MM.1S (cell line): ENCODE measurements at places on chromosomes 3 and 15.

DNA sequence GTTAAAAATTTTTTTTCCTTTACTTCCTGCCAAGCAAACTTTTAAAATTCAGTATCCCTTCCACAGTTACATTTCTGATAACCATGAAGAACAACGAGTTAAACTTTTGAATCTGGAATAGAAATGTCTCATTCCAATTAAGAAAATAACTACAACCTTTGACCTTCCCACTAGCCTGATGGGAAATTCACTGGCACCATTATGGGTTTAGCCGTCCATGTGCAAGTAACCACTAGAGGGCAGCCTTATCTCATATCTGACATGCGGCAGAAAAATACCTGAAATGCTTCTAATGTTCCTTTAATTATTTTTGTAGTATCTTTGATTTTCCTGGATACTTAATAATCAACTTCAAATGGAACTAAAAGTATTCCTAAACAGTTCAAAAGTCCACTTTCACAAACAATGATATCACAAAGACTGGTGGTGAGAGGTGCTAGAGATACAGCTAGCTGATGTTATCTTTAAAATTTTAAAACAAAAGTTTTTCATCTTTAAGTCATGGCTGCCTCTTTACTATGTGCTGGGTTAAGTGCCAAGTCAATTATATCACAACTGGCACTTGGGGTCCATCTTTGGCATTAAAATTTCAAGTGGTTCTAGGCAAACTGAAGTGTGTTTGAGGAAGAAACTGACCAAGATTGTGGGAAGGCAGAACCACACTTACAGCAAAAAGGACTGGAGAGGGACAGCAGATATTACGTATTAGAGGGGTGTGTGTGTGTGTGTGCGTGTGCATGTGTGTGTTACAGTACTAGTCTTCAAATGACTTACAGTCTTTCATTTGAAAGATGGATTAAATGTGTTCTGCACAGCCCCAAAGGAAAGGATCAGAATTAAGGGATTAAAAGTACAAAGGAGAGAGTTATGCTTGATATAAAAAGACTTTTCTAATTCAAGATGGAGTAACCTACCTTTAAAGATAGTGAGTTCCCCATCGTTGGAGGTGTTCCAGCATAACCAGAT, 107.1 kb upstream of the ICE2 start:
- peak; percentile 77 for DNase-seq

DNA sequence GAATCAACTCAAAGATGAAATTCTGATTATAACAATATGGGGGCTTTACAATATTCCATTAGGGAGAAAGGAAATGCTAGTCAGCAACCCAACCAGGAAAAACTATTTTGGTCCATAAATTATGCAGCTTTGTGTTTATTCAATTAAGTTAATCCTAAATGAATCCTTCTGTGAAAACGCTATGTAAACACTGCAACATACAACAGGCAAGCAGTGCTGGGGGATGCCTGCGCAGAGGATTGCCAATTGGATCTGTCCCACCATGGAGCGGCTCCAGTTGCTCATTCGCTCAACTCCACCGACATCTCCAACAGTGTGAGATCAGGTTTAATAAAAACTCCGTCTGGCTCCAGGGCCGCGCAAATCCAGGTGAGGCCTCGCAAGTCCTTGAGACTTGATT, 290.5 kb upstream of the VEPH1 start:
- no peak for DNase-seq

DNA sequence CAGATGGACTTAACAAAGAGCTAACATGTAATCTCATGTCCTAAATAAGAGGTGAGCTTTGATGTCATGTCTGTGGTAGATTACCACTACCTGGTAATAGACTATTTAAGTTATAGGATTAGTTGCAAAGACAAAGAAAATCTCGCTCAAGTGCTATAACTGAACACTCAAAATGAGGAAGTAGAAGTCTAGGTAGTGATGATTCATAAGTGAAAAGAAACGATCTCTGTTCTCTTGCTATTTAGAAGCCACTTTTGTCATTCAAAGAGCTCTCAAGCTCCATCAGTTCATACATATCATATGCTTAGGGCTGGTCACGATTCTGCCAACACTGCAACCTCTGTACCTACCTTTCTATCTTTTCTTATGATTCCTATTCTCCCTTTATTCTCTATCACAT, 110.9 kb downstream of the EDEM1 start:
- peak; percentile 40 for DNase-seq

DNA sequence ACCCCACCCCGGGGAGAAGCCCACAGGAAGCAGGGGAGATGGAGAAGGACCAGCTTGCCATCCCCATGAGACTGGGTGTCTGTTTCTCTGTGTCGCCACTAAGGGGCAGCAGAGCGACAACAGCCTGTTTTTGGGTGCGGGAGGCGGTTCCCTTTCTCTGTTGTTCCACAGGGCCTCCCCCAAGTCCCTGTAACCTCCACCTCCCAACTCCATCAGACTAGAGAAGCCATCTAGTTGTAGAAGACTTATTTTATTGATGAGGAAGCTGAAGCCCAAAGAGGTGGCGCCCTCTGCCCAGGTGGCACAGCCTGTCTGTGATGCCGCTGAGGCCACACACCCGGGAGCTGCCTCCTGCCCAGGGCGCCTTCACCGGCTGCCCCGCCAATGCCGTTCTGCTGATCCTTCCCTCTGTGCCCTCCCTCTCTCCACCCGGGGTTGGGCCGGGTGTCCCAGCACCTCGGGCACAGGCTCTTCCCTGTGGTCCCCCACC, 3.9 kb upstream of the CCDC9B start:
- peak; percentile 60 for DNase-seq

GRCh38 chr3:87771337-87772192, 287.2 kb downstream of the CGGBP1 start:
- peak; percentile 50 for DNase-seq

DNA sequence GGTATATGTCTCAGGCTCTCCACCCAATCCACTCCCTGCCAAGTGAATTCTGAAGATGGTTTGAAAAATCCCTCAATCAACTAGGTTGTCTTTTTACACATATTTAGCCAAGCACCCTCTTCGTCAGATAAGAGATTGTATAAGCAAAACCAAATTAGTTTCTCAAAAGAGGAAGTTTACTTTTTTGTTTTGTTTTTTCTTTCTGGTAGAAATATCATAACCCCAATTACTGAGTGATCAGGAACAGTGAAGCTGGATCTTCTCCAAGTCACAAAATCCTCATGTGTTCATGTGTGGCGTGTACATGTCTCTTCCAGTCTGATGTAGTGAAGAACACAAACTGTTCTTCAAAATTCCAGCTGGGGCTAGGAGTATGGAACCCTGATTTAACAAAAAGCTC, 180.6 kb downstream of the FOXP1 start:
- no peak for DNase-seq
